ENCODE measurements at places on chromosomes 3 and 15.
A peak's percentile ranks its signal among the peaks of the same experiment; 100 is the strongest.

GRCh38 chr15:96119734-96120133 is 210.8 kb upstream of the NR2F2 start:
- DNase-seq, result no peak

- no peak for DNase-seq
Observed at GRCh38 chr3:47849186-47849698, 46.3 kb downstream of the DHX30 start.

GRCh38 chr3:143139762-143140161 is 20.2 kb downstream of the CHST2 start:
- no peak for DNase-seq

DNA sequence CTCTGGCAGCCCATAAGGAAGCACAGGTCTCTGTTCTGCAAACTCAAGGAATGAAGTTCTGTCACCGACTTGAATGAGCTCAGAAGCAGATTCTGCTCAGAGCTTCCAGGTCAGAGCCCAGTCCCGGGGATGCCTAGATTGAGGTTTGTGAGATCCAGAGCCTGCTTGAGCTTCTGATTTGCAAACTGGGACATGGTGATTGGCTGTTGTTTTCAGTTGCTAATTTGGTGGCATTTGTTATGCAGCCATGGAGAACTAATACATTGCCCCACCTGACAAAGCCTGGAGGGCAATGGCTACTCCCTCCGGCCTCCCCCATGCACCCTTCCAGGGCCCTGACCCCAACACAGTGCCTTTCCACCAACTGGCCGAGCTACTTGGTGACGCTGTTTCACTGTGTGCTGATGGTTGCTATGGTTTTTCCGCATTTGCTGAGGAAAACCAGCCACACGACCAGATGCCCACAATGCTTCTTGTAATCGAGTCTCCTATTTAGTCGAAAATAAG is 379.5 kb upstream of the ATP10A start:
- DNase-seq, result no peak

- no peak for DNase-seq
Observed at GRCh38 chr3:59877263-59878037, 827.6 kb upstream of the CFAP20DC start.

DNA sequence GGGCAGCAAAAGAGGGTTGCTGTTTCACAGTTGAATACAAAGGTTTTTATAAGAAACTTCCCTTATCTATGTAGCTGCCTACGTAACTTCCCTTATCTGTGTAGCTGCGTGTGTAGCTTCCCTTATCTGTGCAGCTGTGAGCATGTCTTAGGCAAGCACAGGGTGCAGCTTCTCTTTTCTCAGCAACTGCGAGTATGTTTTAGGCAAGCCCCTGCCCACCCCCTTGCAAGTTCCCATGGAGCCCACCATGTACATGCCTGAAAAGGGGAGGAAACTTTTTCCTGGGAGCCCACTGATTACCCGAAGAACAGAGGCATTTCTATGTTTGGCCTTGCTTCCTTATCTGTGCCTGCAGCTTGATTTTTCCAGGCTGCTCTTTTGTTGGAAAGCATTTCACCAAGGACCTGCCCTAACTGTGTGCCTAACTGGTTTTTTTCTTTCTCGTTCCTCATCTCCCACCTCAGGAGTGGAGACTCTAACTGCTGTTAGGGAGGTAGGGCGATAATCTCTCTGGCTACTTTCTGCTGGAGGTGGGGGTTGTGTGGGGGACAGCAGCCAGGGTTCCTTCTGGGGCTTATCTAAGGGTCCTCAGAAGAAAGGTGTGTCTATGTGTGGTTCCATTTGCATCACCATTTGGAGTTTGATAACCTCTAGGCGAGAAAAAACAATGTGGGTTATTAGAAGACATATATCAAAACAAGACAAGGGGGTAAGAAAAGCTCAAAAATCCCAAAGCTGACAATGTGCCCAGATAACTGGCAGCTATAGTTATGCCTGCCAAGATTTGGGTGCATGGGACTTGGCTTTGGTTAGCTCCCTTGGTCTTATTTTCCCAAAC is 26.0 kb downstream of the SORD start:
- peak; percentile 88 for DNase-seq

DNA sequence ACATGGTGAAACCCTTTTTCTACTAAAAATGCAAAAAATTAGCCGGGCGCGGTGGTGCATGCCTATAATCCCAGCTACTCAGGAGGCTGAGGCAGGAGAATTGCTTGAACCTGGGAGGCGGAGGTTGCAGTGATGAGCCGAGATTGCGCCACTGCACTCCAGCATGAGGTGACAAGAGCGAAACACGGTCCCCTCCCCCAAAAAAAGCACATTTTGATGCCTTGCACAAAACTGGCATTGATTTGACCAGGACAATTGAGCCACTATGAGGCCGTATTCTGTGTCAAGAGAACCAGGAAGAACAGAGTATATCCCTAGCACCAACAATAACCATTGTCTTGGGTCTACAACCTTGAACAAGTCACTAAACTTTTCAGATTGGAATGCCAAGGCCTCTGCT is 50.6 kb downstream of the SH3BP5 start:
- no peak for DNase-seq

- DNase-seq, result no peak
Observed at GRCh38 chr3:5022187-5022965, 43.1 kb downstream of the BHLHE40 start.

DNA sequence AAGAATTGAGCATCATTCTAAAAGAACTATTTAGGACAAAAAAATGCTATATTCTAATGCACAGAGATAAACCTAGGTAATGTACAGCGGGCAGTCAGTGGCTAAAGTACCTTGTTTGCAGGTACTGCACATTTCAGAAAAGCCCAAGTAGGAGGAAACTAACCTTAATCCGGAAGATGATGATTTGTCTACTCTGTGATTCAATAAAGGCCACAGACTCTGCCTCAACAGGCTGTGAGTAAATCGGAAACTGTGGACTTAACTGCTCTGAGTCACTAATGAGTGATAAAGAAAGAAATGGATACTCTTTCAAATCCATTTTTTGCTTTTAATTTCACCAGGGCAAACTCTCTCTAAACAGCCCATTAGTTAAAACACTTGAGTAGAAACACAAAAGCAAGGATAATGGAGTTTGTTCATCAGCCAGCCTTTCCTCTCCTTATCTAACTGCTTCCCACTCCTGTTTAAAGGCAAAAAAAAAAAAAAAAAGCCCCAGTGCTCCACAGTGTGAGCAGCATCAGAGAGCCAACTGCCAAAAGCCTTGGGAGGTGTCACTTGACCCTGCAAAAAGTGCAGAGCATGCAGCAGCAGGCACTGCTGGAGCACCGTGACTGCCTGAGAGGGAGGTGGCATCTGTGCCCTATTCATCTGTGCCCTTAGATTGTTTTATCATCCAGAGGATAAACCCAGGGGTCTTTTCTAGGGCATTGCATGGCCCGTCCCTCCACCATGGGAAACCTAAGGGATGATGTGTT is 187.7 kb downstream of the SATB1 start:
- no peak for DNase-seq

DNA sequence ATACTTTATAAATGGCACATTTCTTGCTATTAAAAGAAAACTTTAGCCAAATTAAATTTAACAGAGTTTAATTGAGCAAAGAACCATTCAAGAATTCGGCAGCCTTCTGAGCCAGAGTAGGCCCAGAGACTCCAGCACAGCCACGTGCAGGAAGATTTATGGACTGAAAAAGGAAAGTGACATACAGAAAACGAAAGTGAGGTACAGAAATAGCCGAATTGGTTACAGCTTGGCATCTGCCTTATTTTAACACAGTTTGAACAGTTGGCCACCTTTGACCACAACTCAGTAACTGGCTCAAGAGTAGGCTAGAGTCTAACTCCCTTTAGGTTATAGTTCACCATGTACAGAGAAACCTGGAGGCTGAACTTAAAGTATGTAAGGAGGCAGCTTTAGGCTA is 17.6 kb downstream of the CFAP44 start:
- DNase-seq, result no peak

DNA sequence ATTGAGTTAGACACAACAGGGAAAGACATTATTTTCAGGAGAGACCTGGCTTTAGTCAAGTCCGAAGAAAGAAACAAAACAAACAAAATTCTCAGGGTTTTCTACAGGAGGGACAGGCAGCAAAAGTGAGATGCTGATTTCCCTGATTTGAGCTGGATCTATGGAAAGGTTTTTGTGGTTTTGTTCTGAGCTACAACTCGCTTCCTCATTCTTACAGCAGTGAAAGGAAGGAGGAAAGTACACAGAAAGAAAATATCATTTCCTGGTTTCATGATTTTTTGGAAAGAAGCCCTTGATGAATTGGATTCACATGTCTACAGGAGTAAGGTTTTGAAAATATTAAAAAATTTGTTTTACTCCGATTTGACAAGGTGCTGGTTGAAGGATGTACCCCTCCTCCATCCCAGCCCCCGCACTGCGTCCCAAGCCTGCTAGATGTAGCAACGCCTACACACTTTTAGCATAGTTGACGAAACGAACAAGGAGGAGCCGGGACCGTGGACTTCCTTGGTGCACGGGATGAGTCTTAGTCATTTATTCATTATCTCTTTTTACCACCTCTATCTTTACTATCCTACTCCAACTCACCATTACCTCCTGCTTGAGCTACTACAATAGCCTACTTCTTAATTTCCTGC is 10.8 kb downstream of the PRICKLE2 start:
- DNase-seq, result no peak

Measured in suppressor macrophage (primary cell).